T follicular helper cell (primary cell): ENCODE measurements at places on chromosomes 5 and 9.

DNA sequence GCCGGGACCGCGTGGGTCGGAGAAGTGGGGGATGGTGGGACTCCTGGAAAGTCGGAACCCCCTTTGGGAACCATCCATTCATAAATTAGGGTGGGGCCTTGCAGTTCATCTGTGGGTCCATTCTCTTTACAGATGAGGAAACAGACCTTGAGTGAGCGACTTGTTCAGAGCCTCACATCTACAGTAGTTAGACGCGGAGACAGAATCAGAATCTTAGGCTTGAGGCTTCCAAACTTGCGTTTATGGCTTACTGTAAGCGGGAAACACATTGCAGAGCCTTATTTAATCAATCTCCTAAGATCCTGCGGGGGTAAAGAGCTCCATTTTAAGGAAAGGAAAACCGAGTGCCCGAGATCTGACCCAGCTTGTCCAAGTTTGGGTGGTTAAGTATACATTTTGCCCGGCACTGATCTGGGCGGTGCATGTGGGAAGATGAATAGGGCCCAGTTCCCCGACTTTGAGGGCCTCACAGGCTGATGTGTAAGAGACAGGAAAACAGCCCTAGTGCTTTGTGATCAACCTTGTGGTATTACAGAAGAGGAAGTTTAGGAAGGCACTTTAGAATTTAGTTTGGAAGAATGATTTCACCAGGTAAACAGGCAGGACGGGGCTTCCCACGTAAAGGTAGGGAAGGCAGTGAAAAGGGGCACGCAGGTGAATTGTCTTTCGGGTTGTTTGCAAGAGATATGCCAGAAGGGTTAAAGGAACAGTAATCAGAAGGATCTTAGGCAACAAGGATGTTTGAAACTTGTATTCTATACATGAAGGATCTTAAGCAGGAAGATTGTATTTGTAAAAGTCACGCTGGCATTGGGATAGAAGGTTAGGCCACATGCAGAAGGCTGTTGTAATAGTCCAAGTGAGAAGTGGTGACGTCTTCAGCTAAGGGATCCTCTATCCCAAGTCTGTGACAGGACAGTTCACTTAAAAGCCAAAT, 744 bp downstream of the TARS1 start:
- no peak for DNase-seq

- no peak for DNase-seq
Measured at GRCh38 chr9:126715382-126715781, 89.5 kb upstream of the ZBTB43 start.

GRCh38 chr9:91729558-91729842, 220.5 kb downstream of the ROR2 start:
- no peak for DNase-seq

DNA sequence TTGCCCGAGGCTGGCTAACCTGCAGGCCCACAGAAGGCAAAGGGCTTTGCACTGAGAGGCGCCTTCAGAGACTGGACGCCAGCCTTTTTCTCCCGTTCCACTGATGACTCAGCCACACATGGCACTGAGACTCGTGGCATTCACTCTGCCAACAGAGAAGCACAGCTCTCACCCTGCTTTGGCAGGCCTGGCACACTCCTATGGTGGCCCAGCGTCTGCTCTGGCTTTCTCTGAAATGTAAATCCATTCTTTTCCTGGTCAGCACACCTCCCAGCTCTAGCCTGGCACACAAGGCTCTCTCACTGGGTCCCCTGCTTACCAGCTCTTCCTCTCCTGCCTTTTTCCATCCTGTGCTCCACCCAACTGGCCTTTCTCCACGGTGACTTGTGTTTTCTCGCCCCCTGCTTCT, 5.9 kb upstream of the MELK start:
- no peak for DNase-seq

GRCh38 chr9:114478871-114479270, 26.4 kb downstream of the WHRN start:
- DNase-seq = no peak
